ENCODE measurements at places on chromosomes 12 and 14. TPM values are rescaled to one million over a fixed set of nuclear protein-coding genes. Genes with fewer than 3 reads are reported as not detected.
A peak's percentile ranks its signal among the peaks of the same experiment; 100 is the strongest.

DNA sequence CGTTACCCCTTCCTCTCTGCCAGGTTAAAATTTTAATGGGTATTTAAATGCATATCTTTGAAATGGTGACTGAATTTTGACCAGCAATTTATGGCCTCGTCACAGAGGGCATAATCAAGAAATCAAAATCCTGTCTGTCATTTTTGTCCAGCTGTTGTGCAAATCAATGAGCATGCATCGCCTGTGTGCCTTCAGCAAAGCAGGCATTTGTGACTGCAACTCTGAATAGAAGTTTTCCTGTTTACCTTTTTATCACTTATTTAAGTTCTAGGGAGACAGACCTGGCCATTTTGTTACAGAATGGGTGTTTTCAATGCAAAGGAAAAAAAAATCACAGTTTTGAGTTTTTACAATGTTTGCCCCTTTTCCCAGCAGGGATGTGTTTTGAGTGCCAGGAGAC is 107.4 kb downstream of the PPM1A start:
- no peak overlapping the region for H3K4me3 ChIP-seq
- H3K4me1 ChIP-seq = no peaks in the 10 kb centered on the region
- no peaks in the 10 kb centered on the region for H3K27me3 ChIP-seq
- H3K27ac ChIP-seq = no peak overlapping the region
- no peak for DNase-seq

The LRTM2 gene
- not detected for total RNA-seq

The KLRF1 gene
- total RNA-seq = 0.31 TPM

The CELA1 gene
- 1.1 TPM for total RNA-seq

DNA sequence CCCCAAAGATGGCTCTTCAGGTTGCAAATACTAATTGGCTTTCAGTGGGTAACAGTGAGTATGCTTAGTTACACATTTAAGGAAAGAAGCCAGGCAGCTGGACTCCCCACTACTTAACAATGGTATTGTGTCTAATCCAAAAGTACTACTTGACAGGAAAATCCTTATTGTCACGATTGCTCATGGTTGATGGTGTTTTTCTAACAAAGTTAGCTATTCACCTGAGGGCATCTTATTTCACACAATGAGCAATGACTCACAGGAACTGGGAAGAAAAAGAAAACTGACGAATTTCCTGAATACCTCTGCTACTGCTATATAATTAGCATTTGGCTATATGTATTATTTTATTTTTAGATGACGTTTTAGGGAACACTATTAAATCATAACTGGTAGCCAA is 33.4 kb upstream of the ALG10 start:
- no peaks in the 10 kb centered on the region for H3K27me3 ChIP-seq
- no peak overlapping the region for H3K4me3 ChIP-seq
- no peaks in the 10 kb centered on the region for H3K4me1 ChIP-seq

DNA sequence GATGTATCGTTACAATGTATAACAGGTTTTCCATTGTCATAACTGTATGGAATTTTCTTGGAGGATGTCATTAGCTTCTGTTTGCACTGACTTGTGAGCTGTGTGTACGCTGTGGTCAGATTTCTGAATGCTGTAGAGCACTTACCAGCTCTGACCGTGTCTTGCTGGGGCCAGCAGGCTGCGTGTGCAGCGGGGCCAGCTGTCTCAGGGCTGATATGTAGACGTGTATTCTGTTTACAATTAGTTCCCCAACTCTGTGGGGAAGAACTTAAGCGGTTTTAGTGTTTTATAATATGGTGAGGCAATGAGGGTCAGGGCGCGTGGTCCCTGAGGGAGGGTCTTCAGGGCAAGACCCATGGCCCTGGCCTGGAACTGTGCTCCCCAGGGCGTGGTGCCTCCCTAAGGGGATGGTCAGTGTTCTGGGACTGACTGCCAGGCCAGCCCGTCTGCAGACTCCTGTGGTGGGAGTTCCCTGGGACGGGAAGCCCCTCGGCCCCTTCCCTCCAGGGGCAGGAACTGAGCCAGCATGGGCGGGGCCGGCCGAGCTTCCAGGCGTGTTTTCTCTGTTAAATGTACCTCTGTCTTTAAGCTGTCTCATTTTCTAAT is 18.7 kb downstream of the XRCC3 start:
- DNase-seq = no peak
- no peaks in the 10 kb centered on the region for H3K4me1 ChIP-seq
- peaks cover 71% of the 10 kb centered on the region for H3K36me3 ChIP-seq
- no peak overlapping the region for H3K4me3 ChIP-seq
- no peak overlapping the region for H3K27ac ChIP-seq
- H3K27me3 ChIP-seq = no peaks in the 10 kb centered on the region

- DNase-seq = no peak
- H3K4me1 ChIP-seq = no peaks in the 10 kb centered on the region
- no peak overlapping the region for H3K27ac ChIP-seq
- no peak overlapping the region for H3K4me3 ChIP-seq
- no peaks in the 10 kb centered on the region for H3K36me3 ChIP-seq
- H3K27me3 ChIP-seq = no peaks in the 10 kb centered on the region
Observed at GRCh38 chr12:19190292-19191031, 60.9 kb downstream of the PLEKHA5 start.

GRCh38 chr14:100306998-100307765 is 938 bp upstream of the SLC25A29 start:
- H3K27me3 ChIP-seq = no peaks in the 10 kb centered on the region
- no peaks in the 10 kb centered on the region for H3K36me3 ChIP-seq
- DNase-seq = no peak
- H3K4me1 ChIP-seq = peaks cover 7% of the 10 kb centered on the region
- peak overlapping the region; percentile 59 for H3K4me3 ChIP-seq

DNA sequence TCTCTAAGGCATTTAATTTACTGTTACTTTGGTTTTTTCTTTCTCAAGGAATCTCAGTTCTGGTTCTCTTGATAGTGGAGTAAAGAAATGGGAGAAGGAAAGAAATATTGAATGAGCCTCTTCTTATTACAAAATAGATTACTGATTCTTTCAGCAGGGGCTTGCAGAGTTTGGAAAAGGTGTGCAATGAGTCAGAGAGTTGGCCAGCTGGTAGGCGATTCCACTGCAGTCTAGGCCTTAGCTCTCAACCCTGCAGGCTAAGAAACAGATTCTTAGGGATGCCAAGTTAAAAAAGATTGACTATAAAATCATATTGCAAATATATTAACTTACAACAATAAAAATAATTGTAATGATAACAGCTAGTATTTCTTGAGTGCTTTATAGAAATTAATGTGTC is 25.8 kb downstream of the NR1H4 start:
- H3K27ac ChIP-seq = no peak overlapping the region
- DNase-seq = no peak
- no peak overlapping the region for H3K4me3 ChIP-seq
- no peaks in the 10 kb centered on the region for H3K27me3 ChIP-seq
- H3K4me1 ChIP-seq = no peaks in the 10 kb centered on the region

DNA sequence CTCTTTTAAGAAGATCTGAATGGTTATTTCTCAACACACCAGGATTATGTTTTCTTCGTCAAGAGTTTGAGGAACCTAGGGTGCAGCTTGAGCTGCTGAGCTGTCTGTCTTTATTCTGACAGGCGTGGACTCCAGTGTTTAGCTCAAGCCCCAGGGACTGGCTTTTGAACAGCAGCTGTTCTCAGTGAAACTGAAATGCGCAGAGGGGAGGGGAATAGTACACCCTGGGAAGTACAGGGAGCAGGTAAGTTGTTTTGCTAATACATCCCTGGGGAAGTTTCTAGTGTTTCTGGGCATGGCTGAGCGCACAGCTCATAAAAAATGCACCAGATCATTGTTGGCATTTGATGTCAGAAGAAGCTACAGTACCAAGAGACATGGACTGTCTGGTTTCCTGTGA is 659.8 kb downstream of the DIO2 start:
- no peak overlapping the region for H3K4me3 ChIP-seq
- no peaks in the 10 kb centered on the region for H3K27me3 ChIP-seq
- H3K36me3 ChIP-seq = no peaks in the 10 kb centered on the region

DNA sequence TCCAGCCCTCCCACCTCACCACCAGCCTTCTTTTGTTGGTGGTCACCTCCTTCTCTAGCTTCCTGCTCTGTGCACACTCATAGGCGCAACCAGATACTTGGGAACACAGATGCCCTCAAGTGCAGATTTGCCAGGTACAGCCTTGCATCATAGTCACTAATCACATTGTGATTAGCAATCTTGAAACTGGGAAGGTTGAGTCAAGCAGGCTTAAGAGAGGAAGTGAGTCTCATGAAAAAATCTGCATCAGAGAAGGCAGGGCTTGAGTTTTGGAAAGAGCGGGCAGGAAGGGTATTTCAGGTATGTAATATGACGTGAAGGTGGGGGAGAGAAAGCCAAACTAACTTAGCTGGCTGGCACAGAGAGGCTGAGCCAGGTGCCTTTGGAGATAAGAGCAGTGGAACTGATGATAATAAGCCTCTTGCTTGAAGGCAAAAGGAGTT is 2.7 kb upstream of the RABGGTA start:
- peaks cover 28% of the 10 kb centered on the region for H3K4me1 ChIP-seq
- peaks cover 8% of the 10 kb centered on the region for H3K36me3 ChIP-seq
- peak overlapping the region; percentile 98 for H3K27ac ChIP-seq
- H3K27me3 ChIP-seq = no peaks in the 10 kb centered on the region
- H3K4me3 ChIP-seq = no peak overlapping the region

- no peak overlapping the region for H3K27ac ChIP-seq
- no peaks in the 10 kb centered on the region for H3K27me3 ChIP-seq
Observed at GRCh38 chr14:65195042-65195719, 92.9 kb upstream of the MAX start.

DNA sequence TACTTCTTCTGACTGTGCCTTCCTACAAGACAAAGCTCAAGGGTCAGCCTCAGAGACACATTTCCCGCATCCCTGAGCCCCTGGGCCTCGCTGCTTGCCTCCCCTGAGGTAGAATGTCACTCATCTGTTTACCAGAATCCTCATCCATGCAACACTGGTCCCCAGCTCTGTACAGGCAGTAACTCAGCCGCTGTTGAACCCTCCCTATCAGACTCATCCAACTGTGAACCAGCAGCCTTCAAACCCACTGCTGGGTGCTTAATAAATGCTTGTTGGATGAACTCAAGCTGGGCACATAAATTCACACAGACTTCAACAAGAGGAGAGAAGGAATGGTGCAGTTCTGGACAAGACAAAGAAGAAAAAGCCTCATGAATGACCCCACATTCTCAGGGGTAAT is 6.1 kb downstream of the NT5DC3 start:
- H3K4me1 ChIP-seq = peaks cover 5% of the 10 kb centered on the region
- DNase-seq = no peak
- no peaks in the 10 kb centered on the region for H3K27me3 ChIP-seq

- no peak for DNase-seq
- no peaks in the 10 kb centered on the region for H3K27me3 ChIP-seq
- no peak overlapping the region for H3K4me3 ChIP-seq
- no peak overlapping the region for H3K27ac ChIP-seq
Observed at GRCh38 chr12:89875809-89876208, 167.2 kb upstream of the ATP2B1 start.

DNA sequence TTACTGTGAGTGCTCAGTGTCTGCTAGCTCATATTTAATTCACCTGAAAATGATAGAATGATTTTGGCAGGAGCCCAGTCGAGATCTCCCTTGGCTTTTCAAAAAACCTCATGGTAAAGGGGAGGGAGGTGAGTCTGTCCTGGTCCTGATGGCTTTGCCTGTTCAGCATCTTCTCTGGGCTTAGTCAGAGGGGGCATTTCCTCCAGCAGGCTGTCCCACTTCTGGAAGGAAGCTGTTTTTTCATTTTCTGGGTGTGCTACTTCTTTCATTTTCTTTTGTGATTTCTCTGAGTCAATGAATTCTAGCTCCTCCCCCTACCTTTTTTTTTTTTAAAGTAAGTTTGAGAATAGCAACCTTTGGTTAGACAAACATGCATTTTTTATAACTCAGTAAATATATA is 58.8 kb downstream of the TMX1 start:
- no peak for DNase-seq
- no peaks in the 10 kb centered on the region for H3K36me3 ChIP-seq
- H3K27ac ChIP-seq = no peak overlapping the region

The RNASE3 gene
- 1.1 TPM for total RNA-seq

- no peaks in the 10 kb centered on the region for H3K4me1 ChIP-seq
- no peak for DNase-seq
- no peak overlapping the region for H3K27ac ChIP-seq
- no peaks in the 10 kb centered on the region for H3K27me3 ChIP-seq
Observed at GRCh38 chr14:86221755-86222154, 691.8 kb downstream of the FLRT2 start.

- no peak for DNase-seq
- H3K4me3 ChIP-seq = no peak overlapping the region
- H3K4me1 ChIP-seq = no peaks in the 10 kb centered on the region
- H3K27me3 ChIP-seq = no peaks in the 10 kb centered on the region
- H3K27ac ChIP-seq = no peak overlapping the region
Observed at GRCh38 chr14:42323426-42323825, 716.8 kb downstream of the LRFN5 start.

GRCh38 chr14:96029089-96029645 is 10.0 kb upstream of the C14orf132 start:
- no peak overlapping the region for H3K4me3 ChIP-seq
- no peaks in the 10 kb centered on the region for H3K36me3 ChIP-seq
- H3K27me3 ChIP-seq = no peaks in the 10 kb centered on the region
- H3K27ac ChIP-seq = no peak overlapping the region
- DNase-seq = no peak

The CD4 gene
- 246 TPM for total RNA-seq

DNA sequence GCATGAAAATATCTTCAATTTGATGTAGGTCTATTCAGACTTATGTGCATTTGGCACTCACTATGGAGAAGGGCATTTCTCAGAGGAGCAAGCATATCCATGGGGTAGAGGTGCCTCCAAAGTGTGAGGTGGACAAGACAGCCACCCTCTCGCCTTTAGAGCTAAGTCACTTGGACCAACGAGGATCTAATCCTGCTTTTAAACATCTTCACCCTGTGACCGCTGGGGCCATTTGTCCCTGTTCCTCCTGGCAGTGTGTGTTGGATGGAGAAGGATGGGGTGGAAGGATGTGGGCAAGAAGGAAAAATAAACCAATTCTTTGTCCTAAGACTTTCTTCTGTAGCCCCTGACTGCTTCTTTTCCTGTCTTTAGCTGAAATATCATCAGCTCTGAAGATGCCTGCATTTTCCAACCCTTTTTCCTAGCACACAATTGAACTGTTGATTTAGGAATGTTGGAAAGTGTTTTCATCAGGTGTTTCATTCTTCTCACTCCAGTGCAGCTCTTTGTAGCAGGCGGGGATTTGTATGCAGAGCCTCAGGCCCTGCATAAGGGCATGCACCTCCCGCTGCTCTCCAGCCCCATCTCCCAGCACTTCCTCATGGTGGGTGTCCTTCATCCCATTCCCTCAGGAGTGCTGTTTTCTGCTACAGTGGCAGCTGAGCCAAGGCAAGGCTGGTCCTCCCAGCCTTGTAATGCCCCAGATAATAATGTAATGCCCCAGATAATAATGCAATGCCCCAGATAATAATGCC is 5.3 kb downstream of the FGF6 start:
- H3K4me3 ChIP-seq = no peak overlapping the region
- H3K27ac ChIP-seq = no peak overlapping the region
- no peaks in the 10 kb centered on the region for H3K27me3 ChIP-seq
- DNase-seq = no peak
- no peaks in the 10 kb centered on the region for H3K4me1 ChIP-seq
- H3K36me3 ChIP-seq = no peaks in the 10 kb centered on the region

DNA sequence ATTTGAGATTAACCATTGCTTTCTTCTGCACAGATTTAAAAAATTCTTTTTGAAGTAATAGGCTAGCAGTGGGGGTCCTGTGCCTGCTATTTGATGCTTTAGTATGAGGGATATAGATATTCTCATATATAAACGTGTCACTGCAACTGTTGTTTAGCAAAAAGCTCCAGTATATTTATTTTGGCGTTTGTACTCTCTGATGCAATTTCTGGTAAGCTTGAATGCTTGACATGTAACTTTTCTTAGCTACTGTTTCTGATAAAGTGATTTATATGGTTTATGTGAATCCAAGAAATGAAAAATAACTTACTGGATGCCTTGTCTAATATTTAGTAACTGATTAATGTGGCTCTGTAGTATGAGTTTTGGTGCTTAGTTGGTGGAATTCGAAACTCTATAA is 77.1 kb downstream of the TTLL5 start:
- DNase-seq = no peak
- H3K36me3 ChIP-seq = no peaks in the 10 kb centered on the region
- H3K4me3 ChIP-seq = no peak overlapping the region
- no peak overlapping the region for H3K27ac ChIP-seq
